ENCODE measurements at places on chromosomes 2 and 18.

DNA sequence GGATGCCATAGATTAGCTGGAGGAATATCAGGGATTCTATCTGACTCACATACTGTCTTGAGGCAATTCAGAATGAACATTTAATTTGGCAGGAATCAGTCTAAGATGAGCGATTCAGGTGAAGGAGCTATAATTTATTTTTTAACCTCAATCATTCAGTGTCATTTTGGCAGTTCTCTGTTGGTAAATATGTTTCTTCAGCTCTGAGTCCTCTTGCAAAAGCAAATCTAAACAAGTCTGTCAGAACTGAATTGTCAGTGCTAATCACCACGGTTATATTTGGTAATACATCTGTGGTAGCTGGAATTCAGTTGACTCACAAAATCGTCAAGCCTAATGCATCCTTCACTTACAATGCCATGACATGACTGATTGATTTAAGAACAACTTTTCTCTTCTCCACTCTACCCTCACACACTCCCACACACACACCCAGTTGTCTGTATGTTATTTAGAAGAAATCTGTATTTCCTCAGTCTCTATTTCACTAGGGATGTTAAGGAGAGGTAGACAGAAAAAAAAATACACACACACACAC is 516.6 kb upstream of the NXPH2 start:
- no peak for DNase-seq

GRCh38 chr2:166499281-166499680 is 5.2 kb upstream of the SCN7A start:
- DNase-seq, result no peak

DNA sequence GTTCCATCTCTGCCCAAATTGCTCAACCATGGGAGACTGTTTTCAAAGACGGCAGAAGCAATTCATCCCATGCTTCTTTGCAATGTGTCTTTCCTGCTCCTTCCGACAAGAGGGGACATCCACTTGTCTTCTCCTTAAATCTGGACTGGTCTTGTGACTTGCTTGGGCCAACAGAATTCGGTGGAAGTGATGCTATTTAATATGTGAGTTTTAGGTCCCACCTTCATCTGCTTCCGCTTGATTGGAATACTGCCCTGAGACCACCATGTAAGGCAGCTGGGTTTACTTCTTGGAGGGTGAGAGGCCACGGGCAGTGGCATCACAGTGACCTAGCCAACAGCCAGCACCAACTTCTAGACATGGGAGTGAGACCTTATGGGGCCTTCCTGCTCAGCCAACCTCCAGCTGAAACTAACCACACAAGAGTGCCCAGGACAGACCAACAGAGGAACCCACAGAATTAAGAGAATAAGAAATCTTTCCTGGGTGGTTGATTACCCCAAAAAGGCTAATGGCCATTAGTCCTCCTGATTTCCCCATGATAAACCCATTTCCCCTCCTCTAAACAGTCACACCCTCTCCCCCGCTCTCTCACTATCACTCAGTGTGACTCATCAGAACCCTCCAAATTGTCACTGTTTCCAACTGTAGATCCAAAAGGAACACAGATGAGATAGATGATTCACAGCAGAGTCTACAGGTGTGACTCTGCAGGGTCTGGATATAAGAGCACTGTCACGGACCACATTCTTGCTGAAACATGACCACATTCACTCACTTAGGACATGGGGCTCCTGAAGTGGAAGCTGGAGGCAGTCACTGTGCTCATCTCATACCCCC is 16.2 kb upstream of the RHOB start:
- no peak for DNase-seq

DNA sequence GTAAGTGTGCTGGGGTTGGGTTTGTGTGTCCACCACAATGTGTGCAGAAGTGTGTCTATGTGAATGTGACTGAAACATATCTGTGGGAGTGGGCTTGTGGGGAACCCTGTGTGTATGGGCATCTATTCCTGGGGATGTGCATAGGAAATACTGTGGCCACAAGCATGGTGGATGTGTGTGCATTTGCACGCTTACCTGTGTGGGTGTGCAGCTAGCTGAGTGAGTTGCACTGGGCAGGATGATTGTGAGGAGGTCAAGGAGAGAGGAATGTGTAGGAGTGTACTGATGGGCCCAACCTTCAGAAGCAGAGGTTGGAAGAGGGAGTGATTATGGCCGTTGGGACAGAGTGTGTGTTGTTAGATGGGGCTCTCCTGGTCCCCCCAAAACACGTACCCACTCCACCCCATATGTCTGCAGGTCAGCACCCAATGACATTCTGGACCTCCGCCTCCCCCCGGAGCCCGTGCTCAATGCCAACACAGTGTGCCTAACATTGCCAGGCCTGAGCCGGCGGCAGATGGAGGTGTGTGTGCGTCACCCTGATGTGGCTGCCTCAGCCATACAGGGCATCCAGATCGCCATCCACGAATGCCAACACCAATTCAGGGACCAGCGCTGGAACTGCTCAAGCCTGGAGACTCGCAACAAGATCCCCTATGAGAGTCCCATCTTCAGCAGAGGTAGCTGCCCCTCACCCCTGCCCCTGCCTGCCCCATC is 1.2 kb downstream of the WNT10A start:
- DNase-seq, result no peak

DNA sequence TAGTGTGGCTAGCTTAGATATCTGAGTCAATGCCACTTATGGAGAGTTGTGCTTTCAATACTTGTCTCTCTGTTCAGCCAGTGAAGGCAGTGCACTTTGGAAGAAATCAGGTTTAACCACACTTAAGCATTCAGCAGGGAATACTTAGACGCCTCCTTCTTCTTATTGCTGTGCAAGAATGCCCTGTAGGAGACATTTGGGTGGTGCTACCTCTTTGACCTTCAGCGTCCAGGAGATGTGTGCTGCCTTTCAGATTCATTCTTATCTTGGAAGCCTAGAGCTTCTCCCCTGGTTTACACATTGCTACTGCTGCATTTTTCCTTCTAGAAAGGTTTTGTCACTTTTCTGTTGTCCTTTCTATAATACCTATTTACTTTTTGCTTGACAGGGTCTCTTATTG is 350.5 kb downstream of the ARL6IP6 start:
- no peak for DNase-seq

DNA sequence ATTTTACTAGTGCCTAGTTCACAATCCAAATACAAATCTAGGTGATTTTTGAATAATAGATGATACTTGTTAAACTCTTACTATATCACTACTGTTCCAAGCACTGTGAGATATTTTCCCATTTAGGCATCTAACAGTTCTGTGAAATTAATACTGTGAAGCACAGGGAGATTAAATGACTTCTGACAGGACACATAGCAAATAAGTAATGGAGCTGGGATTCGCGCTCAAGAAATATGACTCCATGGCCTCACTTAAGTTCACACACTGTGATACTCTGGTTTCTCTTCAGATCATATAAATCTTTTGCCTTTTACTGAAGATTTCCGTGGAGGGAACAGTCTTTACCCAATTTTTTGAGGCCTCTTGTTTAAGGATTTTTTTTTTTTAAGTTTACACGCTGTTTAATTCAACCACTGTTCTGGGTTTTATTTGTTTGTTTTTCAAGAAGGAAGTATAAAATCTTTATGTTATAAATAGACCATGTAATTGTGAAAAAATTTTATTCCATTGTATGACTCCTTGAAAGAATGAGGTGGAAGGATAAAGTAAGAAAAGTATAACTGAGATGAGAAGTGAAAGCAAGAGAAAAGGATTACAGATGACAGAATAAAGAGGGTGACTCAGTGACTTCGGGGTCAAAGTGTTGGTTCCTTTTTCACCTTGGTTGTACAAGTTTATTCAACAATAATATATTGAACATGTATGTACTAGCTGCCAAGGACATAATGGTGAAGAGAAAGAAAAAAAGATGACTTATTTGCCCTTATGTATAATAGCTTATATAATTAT is 30.2 kb downstream of the RBM45 start:
- DNase-seq, result no peak

DNA sequence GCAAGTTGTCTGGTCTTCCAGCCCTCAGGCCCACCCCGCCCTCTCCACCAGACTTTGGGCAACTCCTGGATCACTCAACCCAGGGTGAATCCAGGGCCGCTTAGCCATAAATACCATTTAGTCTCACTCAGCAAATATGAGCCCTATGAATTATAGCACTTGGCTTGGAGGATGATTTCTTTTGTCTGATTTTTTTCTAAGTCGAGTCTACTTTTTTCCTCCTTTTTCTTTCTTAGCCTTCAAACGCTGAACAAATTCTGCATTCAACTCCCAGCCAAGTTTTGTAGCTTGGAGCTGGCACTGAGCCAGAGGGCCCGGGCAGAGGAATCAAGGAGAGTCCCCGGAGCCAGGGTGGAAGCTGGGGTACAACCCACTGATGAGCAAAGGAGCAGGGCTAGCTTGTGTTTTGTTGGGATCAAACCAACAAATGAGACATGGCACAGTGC is 48.7 kb downstream of the SERTAD2 start:
- no peak for DNase-seq

DNA sequence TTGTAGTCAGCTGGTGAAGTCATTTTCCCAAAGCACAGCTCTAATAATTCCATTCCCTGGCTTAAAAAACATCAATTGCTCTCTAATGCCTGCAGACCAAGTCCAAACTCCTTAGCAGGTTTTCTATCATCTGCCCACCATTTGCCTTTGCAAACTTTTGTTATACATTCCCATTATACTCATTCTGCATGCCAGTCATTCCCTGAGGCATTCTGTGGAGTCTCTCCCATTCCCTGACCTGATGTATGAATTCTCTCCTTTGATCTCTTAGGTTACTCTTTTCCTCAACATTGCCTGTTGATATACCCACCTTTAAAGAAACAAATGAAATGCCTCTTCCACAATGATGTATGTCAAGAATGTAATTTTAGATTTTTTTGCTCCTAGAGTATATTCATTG is 852.0 kb upstream of the FSHR start:
- DNase-seq, result no peak

- no peak for DNase-seq
Measured at GRCh38 chr2:235866373-235866772, 301.8 kb downstream of the GBX2 start.

GRCh38 chr2:152106464-152106863 is 7.6 kb upstream of the CACNB4 start:
- no peak for DNase-seq

- DNase-seq, result peak; percentile 81
Measured at GRCh38 chr2:168490015-168490874, 34.2 kb downstream of the CERS6 start.

GRCh38 chr2:71353248-71353647 is 21.7 kb downstream of the ZNF638 start:
- no peak for DNase-seq

DNA sequence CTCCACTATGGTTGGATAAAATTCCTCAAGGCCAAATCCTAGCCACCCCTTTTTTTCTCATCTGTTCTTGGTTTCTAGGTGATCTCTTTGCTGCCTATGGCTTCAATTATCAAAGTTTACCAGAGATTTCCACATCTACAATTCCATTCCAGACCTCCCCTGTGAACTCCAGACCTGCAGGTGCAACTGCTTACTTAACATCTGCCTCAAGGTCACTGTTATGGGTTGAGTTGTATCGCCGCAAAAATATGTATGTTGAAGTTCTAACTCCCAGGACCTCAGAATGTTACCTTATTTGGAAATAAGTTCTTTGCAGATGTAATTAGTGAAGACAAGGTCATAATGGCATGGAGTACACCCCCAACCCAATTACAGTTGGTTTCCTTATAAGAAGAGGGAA is 60.4 kb upstream of the SOS1 start:
- DNase-seq, result no peak

GRCh38 chr2:233061591-233062450 is 1.7 kb downstream of the INPP5D start:
- DNase-seq, result no peak

GRCh38 chr2:8103085-8103708 is 578.7 kb upstream of the ID2 start:
- DNase-seq, result no peak

GRCh38 chr2:70094978-70095719 is 7.9 kb downstream of the PCBP1 start:
- peak; percentile 52 for DNase-seq

- DNase-seq, result peak; percentile 29
Measured at GRCh38 chr2:111121028-111121827, 514 bp downstream of the BCL2L11 start.

DNA sequence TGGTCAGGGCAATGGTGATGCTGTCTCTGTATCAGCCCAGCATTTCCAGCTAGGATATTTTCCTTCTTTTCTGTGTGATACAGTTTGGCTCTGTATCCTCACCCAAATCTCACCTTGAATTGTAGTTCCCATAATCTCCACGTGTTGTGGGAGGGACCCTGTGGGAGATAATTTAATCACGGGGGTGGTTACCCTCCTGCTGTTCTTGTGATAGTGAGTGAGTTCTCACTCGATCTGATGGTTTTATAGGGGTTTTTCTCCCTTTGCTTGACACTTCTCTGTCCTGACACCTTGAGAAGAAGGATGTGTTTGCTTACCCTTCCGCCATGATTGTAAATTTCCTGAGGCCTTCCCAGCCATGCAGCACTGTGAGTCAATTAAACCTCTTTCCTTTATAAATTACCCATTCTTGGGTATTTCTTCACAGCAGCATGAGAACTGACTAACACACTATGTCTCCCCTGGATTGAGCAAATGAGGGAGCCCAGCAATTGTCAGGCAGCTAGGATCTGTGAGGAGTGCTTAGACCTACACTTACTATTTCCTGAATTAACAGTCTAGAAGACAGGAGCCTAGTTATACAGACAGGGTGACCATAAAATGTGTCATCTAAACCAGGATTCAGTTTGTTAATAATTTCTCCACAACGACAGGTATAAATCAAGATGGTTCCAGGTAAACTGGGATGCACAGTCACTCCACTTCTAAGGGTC is 6.0 kb downstream of the SCN2A start:
- DNase-seq, result no peak

DNA sequence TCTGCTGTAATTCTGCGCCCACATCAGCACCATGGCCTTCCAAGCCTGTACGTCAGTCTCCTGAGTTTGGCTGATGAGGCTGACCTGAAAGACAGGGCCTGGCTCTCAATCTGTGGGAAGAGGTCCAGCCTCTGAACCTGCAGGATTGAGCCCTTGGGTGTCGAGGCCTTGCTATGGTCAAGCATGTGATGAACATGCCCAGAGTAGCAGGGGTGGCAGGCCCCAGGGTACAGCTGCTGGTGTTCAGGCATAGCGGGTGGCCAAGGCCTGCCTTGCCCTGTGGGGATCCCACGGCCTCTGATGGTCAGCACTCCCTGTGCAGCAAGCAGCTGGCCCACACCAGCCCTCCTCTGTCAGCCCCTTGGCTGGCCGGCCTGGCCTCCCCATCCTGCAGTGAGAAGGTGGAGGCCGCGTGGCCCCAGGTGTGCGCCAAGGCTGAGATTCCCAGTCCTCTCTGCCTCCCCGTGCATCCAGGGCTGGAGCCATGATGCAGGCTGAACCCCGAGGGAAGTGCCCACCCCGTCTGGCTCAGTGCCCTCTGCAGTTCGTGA is 298.4 kb downstream of the NDUFA10 start:
- DNase-seq, result no peak

DNA sequence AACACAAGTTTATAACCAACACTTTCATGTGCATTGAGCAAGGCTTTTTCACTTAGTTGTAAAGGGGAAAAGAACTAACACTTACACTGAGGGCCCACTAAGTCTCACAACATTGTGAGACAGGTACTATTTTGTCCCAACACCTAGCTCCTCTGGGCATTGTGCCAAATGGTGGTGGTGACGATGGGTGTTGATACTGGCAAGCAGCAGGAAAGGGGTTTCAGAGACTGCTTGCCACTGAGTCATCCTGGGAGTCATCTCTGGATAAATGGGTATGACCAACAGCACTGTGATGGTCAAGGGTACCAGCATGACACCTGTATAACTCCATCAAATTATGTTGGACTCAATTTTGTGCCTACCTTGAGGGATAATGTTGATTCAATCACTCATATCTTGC is 138.8 kb upstream of the ITGA6 start:
- peak; percentile 67 for DNase-seq

All from kidney capillary endothelial cell (primary cell).